CD4-positive, alpha-beta T cell treated with Interleukin-6 for 4 hours (primary cell): ENCODE measurements at places on chromosomes 5 and 9.
A peak's percentile ranks its signal among the peaks of the same experiment; 100 is the strongest.

GRCh38 chr9:136105398-136106135 is 10.5 kb upstream of the NACC2 start:
- no peak for DNase-seq

GRCh38 chr9:130332384-130332926 is 66.9 kb downstream of the HMCN2 start:
- no peak for DNase-seq

GRCh38 chr5:180723936-180724335 is 15.9 kb downstream of the OR2Y1 start:
- DNase-seq: no peak

DNA sequence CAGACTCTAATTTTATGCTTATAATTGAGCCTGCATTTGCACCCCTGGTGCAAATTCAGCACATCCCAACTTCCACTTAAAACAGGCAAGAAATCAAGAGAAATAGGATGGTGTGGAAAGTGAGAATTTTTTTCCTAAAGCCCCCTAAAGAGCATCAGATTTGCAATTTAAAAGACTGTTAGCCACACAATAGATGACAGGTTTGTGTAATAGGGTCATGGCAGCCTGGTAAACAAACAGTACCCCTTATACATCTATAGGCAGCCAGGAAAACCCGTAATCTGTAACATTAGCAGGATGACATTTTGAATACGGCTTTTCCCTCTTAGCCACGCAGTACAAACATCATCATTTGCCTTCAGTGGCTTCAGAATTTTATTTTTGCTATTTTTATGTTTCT is 17.2 kb downstream of the EBF1 start:
- DNase-seq: no peak

GRCh38 chr5:144433893-144434292 is 263.2 kb downstream of the KCTD16 start:
- no peak for DNase-seq

DNA sequence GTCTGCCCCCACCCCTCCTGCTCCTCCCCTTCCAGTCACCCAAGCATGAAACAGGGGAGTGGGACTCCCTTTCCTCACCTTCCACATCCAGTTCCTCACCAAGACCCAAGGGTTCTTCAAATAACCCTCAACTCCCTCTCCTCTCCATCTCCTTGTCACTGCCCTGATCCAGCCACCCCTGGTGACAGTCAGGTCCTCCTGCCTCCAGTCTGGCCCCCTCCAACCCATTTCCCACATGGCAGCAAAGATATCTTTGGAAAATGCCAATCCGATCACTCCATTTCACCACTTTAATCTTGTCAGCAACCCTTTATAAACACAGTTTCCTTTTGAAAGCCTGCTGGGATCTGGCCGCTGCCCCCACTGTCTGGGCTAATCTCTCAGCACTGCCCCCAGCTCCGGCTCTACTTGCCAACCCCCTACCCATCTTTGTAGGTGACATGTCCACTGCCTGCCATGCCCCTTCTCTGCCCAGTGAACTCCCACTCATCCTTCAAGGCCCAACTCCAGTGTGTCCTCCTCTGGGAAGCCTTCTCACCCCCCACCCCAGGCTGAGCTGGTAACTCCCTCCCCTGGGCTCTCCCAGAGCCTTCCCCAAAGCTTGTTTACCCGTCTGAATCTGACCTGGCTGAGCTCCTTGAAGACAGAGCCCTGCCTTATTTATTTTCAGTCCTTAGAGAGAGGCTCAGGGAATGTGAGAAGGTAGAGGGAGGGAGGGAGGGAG is 781 bp upstream of the MYOZ3 start:
- no peak for DNase-seq

DNA sequence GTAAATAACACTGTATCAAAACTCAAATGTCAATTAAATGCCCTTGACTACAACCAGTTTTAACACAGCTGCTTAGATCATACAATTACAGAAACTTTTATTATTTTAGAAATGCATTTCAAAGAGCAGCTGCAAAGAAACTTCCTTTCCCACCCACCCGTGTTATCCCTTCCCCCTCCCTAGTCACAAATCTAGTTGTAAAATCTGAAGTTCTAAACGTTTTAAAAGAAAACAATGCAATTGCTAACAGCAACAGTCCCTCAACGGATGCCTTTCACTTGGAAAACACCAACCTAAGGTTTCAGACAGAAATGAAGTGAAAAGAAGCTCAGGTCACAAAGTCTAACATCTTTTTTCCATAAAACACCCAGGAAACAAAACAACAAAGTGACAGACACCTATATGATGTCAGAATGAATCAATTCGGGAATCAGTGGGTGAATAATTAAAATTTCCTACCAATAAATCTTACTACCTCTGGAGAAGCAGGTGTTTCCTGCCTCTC is 100.3 kb downstream of the FBXW11 start:
- DNase-seq: no peak

GRCh38 chr9:127004946-127005769 is 90.6 kb downstream of the RALGPS1 start:
- peak; percentile 75 for DNase-seq

- DNase-seq: no peak
Measured at GRCh38 chr5:62584391-62584790, 5.8 kb downstream of the LRRC70 start.

GRCh38 chr5:102511666-102512065 is 12.9 kb upstream of the SLCO6A1 start:
- no peak for DNase-seq

GRCh38 chr9:125637241-125637640 is 69.8 kb downstream of the MAPKAP1 start:
- no peak for DNase-seq

DNA sequence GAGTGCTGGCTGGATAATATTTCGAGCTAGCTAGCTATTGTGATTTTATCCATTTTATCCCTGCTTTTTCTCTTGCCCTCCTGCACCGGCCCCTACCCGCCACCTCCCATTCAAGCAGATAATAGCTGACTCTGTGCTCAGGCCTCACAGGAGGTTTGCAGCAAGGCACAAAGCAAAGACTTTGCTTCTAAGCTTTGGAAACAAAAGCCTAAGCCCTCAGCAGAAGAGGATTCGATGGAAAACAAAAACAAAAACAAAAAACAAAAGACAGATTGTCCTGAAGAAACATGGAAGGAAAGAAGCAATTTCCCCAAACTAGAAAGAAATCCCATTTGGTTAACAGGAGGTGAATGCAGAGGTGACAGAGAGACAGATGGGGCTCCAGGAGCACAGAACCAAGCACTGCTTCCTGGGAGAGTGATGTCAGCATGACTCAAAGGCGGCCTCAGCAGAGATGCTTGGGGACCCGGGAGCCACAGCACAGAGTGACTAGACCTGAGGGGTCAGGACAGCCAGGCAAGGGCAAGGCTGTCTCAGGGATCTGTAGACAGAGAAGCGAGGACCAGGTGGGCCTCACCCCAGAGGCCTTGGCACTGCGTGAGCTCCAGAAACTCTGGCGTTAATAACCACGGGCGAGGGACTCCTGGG is 28.4 kb downstream of the MTX3 start:
- no peak for DNase-seq

- DNase-seq: no peak
Measured at GRCh38 chr9:116027096-116027495, 126.5 kb upstream of the PAPPA start.

GRCh38 chr9:130467316-130467715 is 22.6 kb downstream of the ASS1 start:
- DNase-seq: no peak

DNA sequence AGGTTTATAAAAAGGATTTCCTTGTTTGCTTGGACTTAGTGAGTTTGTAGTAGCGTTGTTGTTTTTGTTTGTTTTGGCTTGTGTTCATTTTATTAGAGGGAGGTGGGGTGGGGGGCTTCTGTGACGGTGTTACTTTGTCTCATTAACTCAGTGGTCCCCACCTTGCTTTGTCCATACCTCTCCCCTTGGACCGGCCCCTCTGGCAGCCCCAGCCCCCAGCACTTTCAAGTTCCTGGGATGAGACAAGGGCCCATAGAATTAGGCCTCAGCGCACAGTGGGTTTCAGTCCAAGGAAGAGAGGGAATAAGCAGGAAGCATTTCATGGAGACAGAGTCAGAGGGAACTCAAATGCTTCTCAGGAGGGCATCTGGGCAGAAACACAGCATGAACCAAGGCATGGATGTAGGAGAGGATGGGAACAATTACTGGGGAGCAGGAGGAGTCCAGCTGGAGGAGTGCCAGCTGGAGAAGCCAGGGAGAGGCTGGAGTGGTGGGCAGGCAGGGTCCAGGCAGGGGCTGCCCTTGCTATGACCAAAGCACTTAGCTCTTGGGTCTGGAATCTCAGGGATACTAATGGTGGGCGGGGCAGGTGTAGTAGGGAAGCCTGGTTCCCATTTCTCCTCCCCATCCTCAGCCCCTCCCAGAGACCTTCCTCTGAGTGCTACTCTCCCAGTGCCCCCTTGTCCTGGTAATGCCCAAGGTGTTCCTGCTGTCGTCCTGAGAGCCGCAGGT is 23.5 kb upstream of the ENHO start:
- DNase-seq: no peak

- no peak for DNase-seq
Measured at GRCh38 chr5:138466900-138467710, 1.8 kb downstream of the EGR1 start.

- DNase-seq: no peak
Measured at GRCh38 chr9:34928921-34929320, 29.2 kb upstream of the PHF24 start.

DNA sequence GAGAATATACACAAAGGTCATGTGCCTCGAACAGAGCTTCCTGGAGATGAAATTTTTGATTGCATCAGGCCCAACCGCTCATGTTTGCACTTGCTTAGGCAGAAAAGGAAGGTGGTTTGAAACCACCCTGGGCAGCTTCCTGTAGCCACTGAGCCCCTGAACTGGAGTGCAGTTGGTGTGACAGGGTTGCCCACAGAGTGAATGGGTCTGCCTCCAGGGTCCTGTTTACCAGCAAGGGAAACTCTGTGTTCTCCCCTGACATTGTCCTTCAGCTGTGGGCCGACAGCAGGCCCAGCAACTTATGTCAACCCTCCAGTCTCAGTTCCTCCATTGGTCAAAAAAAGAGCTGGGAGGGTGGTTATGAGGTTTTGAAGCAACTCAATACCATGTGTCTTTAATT is 289.6 kb downstream of the KIF4B start:
- no peak for DNase-seq

GRCh38 chr5:169071-169727 is 22.1 kb upstream of the LRRC14B start:
- DNase-seq: no peak

GRCh38 chr9:99845063-99845462 is 23.4 kb downstream of the NR4A3 start:
- no peak for DNase-seq

DNA sequence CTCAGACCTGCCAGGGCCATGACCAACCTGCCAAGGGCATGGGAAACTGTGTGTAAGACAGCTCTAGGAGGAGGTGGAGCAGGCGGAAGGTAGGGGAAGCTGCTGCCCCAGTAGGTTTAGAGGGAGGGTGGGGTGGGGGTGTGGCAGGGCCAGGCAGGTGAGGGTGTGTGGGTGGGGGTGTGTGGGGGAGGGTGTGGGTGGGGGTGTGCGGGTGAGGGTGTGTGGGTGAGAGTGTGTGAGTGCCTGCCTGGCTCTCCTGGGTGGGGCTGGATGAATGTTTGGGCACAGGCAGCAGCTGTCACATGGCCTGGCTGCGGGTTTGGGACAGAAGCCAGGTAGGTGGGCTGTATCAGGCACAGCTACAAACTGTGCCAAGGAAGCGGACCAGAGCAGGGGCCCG is 8.8 kb upstream of the N4BP3 start:
- DNase-seq: peak; percentile 41
